Heart right ventricle (tissue), 16 donors: ENCODE measurements at places on chromosomes 11 and 22. TPM values are rescaled to one million over a fixed set of nuclear protein-coding genes. Genes with fewer than 3 reads are reported as not detected.

DNA sequence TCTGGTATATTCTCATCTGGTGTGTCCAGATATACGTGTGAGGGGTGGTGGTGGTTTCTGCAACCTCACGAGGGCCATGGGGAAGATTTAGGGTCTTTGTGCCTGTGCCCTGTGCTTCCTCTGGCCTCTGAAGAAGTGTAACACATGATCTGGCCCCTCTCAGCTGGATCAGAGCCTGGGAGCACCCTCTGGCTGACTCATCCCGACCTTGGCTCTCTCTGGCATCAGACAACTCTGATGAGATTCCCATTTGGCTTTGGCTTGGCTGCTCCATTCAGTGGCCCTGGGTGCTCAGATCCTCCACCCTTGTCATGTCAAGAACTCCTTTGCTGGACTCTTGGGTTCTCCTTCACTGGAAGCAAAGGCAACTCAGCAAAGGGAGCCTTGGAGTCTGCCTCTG lies 45.2 kb downstream of the RASSF10 start:
- no peak for DNase-seq

DNA sequence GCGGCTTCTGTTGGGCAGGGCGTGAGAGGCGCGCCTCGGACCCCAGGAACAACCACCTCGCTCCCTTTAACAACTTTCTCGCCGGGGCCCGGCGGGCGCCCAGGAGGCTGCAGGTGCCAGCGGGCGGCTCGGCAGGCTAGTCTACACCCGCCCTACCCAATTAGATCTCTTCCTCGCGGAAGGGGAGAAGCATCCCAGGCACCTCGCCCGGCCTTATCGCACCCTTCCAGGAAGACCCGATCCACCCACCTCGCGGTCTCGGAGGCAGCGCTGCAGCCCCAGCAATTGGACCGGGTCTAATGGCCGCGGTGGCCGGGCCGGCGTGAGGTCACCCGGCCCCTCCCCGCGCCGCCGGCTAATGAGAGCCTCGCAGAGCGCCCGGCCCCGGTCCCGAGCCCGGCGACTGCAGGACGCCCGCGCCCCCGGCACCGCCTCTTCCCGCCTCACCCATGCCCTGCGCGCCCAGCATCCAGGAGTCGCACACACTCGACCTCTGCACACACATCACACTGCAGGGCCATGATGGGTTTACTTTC lies at the start of gene PLAAT3:
PLAAT3 (minus strand) TSS at position 298 of the 536 bp plus-strand sequence. CDS start 419 bp downstream, outside the sequence.
- peak; percentile 82 for DNase-seq

DNA sequence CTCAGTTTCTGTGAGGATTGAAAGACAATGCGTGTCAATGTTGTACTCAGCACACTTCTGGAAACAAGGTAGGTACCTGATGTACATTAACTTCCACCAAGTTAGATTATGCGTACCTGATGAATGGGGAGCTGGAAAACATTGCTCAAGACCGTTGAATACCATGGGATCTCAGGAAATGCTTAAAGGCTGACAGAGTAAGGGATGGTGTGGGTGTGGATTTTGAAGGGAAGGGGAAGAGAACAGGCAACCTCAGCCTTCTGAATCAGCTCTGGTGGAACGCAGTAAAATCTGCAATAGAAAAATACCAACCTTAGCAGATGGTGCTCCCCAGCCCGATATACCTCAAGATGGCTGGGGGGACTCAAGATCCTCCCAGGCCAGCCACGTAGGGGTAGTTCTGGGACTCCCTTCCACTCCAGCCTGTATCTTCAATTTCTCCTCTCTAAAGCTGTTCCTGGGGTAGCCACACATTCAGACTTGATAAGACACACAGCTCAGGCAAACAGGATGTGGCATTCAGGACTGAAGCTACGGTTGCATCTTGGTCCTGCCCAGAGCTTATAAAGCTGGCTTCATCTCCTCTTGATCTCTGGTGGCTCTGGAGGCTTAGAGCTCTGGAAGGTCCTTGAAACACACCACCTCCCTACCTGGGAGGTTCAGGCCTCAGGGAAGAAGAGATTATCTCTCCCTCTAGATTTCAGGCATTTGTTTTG lies 111.8 kb downstream of the CTNND1 start:
- no peak for DNase-seq

DNA sequence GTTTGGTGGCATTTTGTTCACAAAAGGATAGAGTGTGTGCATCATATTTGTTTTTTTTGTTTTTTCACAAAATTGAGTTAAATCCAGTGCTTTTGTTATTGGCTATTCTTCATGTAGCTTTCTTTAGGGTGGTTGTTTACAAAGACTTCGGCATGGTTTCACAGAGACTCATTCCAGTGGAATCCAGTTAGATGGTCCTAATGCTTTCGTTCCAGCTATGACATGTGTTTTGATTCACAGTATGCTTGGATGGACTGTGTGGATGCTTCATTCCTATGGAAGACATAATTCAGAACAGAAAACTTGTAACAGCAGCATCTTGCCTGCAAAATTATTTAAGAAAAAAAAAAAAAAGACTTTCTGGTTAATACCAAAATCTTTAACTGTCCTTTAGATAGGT lies 97.9 kb downstream of the PDHX start:
- no peak for DNase-seq

DNA sequence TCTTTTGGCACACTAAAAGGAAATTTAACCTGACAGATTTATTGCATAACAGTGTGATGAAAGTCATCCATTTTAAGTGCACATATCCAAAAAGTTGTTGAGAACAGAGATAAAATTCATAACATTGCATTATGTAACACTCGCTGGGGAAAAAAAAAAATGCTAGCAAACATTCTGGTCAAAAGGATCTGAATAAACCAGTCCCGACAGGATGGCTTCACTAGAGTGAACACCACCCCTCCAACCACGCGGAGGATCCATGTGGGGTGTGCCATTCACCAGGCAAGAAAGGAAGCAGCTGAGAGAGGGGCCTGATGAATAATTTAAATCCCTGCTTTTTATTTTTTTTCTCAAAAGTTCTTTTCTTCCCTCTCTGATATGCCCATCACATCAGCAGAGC lies 258.7 kb downstream of the DCDC1 start:
- DNase-seq: no peak

DNA sequence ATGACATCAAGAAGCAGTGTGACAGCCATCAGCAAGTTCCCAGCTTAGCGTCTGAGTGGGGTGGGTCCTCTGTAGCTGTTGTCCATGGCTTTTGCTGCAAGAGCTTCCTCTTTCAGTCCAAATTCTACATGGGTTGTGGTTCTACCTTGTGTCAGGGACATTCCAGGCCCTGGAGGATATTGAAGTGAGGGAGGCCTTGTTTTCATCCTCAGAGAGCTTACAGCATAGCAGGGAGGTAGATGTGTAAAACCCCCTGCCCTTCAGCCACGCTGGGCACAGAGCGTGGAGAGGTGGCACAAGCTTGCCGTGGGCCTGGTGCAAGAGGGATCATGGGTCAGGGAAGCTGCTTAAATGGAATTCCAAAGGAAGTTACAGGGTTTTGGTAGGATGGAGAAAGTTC lies 93.9 kb downstream of the GRIK4 start:
- DNase-seq: no peak

GRCh38 chr22:42296381-42296853 lies 26.0 kb upstream of the TCF20 start:
- peak; percentile 38 for DNase-seq

DNA sequence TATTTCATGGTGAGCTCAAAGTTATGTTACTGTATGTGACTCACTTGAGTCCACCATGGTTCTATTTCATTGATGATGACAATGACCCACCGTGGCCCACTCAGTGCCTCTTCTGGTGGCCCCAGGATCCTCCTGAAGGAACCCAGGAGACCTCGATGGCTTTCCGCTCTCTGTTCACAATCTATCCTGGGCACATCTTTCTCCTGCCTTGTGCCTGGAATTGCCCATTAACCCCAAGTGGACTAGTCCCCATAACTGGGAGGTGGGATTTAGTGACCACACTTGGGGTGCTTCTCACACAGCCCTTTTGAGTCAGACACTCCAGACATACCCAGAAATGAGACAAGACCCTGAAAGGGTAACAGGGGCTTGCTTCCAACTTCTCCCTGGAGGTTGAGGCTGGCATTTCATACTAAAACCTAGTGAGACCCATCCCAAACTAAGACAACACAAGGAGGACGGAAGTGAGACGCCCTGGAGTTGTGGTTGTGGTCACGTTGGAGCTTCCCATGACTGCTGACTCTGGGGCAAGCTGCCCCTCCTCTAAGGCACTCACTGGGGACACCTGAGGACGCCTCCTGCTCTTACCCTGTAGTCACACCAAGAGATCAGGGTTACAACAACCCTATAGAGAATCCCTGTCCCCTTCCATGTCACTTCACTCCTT lies 22.1 kb downstream of the IGLL5 start:
- no peak for DNase-seq

- no peak for DNase-seq
Measured at GRCh38 chr11:31768749-31769640, 42.1 kb downstream of the PAX6 start.

GRCh38 chr11:126329644-126330211 lies 25.8 kb upstream of the ST3GAL4 start:
- DNase-seq: no peak

GRCh38 chr11:129652835-129653234 lies 162.8 kb upstream of the TMEM45B start:
- no peak for DNase-seq

DNA sequence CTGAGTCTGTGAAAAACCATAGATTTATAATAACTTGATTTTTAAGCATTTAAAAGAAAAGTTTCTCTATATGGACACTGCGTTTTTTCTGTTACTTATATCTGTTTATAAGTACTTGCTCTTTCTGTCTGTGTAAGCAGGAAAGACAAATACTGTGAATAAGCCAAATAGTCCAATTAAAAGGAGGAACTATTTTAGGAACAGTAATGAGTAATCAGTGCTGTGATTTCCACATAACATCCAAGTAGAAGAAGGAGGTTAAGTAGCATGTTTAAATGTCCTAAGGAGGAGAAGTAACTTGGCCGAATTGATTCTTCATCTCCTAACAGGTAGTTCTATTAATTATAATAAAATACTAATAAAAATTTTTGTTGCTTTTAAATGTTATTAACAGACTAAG lies 40.8 kb downstream of the ZNF214 start:
- no peak for DNase-seq

DNA sequence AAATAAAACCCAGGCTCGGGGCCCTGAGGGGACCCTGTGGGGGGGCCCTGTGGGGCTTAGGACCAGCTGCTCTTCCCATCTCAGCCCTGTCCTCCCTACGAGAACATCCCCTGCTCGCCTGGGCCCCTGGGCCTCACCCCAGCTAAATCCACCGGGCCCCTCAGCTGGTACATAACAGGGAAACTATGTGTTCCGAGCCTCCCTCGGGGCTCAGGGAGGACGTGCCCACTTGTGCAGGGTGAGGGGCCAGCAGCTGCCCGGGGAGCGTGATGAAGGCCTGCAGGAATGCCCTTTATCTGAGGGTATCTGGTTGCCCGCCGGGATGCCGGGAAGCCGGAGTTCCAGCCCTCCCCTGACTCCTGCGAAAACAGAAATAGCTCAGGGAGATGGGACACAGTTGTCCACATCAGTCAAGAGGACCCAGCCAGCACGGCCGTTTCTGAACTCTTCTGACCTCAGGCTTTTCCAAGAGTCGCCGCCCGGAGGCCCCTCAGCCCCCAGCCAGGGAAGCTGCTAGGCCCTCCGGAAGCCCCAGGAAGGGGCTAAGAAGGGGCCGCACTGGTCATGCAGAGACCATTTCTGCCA lies 20.6 kb downstream of the MRPL23 start:
- peak; percentile 11 for DNase-seq

GRCh38 chr22:25849522-25849921 lies 107.5 kb downstream of the MYO18B start:
- DNase-seq: peak; percentile 39

DNA sequence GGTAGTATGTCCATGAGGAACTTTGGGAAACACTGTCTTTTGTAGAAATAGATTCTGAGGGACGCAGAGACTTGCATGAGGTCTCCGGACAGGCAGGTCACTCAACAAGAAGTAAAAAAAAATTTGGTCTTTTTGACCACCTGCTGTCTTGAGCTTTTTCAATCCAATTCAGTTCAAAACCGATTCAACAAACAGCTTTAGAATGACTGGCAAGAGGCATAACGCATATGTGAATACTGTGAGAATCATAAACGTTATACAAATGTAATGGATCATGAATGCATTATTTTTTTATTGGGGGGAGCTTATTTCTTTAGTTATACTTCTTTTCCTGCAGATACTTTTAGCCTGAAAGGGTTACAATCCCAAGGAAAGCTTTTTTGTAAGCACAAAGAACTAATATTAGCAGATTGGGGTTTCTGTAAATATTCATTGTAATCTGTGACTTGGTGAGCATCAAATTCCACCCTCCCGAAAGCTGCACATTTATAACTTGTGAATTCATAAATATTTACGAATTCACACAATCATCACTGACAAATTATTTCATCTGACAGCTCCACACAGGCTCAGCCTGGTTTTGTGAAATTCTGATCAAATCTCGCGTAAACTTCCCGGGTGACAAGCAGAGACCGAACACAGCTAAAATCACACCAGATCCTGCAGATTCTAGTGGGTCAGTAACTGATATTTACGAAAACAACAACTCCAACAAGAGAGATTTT lies 507.7 kb downstream of the MN1 start:
- DNase-seq: no peak

DNA sequence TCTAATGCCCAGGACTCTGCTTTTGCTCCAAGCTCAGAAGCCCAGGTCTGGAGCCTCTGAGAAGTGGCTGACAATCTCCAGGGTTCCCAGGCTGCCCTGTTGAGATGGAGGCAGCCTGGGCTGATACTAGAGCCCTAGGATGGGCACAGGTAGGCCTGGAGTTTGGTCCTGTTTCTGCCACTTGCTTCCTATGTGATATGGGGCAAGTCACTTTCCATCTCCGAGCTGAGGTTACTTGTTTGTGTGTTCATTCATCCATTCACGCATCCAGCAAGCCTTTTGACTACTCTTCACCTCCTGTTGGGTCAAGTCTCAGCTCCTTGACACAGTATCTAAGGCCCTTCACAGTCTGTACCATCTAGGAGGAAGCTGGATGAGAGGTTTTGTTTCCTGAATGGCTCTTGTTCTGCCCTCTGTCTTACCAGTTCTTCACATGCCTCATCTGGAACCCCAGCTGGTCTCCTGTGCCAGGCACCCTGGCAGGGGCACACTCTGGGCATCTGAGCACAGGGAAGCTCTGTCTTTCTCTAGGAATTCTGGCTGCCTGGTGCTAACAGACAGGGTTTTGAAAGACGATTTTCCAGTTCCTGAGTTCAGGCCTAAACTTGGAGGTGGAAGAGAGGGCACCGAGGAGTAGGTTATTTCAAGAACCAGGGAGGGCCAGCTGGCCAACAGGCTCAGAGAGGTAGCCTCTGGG lies 53.2 kb upstream of the AMPD3 start:
- DNase-seq: no peak

DNA sequence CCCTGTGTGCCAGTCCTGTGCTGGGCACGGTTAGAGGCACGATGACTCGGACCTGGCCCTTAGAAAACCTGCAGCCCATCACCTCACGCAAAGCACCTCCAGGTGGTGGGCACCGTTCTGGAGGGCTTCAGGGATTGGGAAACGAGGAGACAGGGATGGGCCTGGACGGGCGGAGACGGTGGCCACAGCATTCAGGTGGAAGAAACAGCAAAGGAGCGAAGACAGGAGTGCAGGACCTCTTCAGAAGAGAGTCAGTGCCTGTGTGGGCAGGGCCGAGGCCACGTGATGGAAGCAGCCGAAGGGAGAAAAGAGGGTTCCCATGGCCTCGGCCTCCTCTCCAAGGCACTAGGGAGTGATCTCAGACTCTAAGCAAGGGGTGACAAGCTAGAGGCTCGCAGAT lies 8.1 kb upstream of the SLC22A12 start:
- no peak for DNase-seq

OR5M11 gene
- not detected for total RNA-seq

CDKN1C gene
- total RNA-seq: 18.1 TPM

SELENOM gene
- total RNA-seq: 51.9 TPM

FOLR3 gene
- total RNA-seq: not detected

SELENOO gene
- total RNA-seq: 12.2 TPM
